ENCODE measurements at places on chromosomes 12 and 14. TPM values are rescaled to one million over a fixed set of nuclear protein-coding genes. Genes with fewer than 3 reads are reported as not detected.

Gene DLGAP5
- total RNA-seq = 24.3 TPM

Gene CCDC175
- total RNA-seq = not detected

Gene WNT1
- not detected for total RNA-seq

Gene SOX5
- 11.0 TPM for total RNA-seq

Gene DNAI7
- not detected for total RNA-seq

Gene DGKA
- total RNA-seq = 12.6 TPM

Gene ATP5MC2
- total RNA-seq = 352 TPM

Gene RIPK3
- total RNA-seq = 2.0 TPM

Gene B4GALNT1
- total RNA-seq = 34.3 TPM

Gene KRT3
- total RNA-seq = 0.25 TPM

Gene KRT78
- 0.63 TPM for total RNA-seq

Gene LRRK2
- not detected for total RNA-seq

Gene TMEM229B
- 0.63 TPM for total RNA-seq

Gene TMEM119
- 0.05 TPM for total RNA-seq

Gene ENTPD5
- 32.0 TPM for total RNA-seq

Gene OASL
- not detected for total RNA-seq

Gene TMEM52B
- 0.35 TPM for total RNA-seq

Gene GPX2
- total RNA-seq = 1.5 TPM

Gene FOXN4
- not detected for total RNA-seq

Gene ADCY6
- total RNA-seq = 14.8 TPM

Gene DCP1B
- total RNA-seq = 13.9 TPM

Gene DHRS2
- total RNA-seq = 0.41 TPM

Gene UBR7
- total RNA-seq = 17.9 TPM

Gene PLEK2
- total RNA-seq = 2.1 TPM

Gene NOS1
- total RNA-seq = 0.11 TPM

Gene POLE2
- total RNA-seq = 2.5 TPM

Gene HSPB8
- 5.8 TPM for total RNA-seq

Gene SLC25A21
- 2.6 TPM for total RNA-seq

Gene ACSS3
- 2.0 TPM for total RNA-seq

Gene SERPINA12
- not detected for total RNA-seq

Gene C12orf60
- 3.0 TPM for total RNA-seq

Gene IAPP
- 0.25 TPM for total RNA-seq

Gene ADAMTS20
- total RNA-seq = 0.05 TPM

Gene CCDC198
- total RNA-seq = 0.29 TPM
